SK-N-SH treated with all-trans-retinoic acid at 6 μM for 48 hours (cell line): ENCODE measurements at places on chromosomes 12 and 14.

- ATAC-seq = no peak
Observed at GRCh38 chr12:109222496-109222895, 86.6 kb downstream of the FOXN4 start.

- no peak for ATAC-seq
Observed at GRCh38 chr12:123264642-123265041, 7.0 kb downstream of the CDK2AP1 start.

DNA sequence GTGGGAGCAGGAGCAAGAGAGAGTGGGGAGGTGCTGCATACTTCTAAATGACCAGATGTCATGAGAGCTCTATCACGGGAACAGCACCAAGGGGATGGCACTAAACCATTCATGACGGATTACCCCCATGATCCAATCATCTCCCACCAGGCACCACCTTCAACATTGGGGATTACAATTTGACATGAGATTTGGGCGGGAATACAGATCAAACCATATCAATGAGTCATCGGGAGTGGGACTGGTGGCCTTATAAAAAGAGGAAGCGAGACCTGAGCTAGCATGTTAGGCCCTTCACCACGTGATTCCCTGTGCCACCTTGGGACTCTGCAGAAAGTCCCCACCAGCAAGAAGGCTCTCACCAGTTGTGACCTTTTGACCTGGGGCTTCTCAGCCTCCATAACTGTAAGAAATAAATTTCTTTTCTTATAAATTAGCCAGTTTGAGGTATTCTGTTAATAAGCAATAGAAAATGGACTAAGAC, 28.7 kb downstream of the COX8C start:
- no peak for ATAC-seq

GRCh38 chr14:91335191-91336092, 82.2 kb downstream of the CCDC88C start:
- no peak for ATAC-seq

DNA sequence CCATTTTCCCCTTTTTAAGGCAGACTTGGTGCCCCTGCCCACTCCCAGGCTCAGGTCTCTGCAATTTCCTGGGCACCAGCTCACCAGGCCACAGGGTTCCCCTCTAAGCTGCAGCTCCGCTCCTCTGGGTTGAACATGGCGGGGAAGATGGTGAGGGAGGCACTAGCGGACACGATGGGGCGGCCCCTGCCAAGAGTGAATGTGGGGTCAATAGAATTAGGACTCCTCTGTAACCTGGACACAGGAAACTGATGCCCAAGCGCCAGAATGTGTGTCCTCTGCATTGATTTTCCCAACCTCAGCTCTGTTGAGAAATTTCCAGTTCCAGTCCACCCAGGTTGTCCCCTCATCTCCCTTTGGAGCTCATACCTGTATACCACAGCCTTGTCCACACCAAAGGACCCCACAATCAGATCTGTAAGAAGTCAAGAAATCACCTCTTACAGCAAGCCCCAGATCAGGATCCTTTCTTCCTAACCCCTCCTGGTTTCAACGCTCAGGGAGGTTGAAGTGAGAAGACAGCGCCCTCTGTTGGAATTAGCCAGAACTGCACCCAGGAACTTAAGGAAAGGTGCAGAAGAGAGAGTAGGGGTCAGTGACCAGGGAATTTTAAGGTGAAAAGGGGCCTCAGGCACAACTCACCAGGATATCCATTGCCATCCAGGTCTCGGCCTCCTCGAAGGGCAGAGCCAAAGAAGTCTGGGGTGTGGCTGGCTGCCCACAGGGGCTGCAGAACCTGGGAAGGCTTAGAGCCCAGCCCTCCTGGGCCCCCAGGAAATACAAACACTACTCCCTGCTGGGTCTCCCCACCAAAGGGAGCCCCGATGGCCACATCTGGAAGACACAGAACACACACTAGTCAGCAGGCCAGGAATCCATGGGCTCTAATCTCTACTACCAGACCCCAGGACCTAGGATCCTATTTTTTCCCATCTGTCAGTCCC, 14.7 kb downstream of the ITGA5 start:
- ATAC-seq = peak; percentile 77

GRCh38 chr12:132773077-132773955, 11.7 kb upstream of the ANKLE2 start:
- ATAC-seq = no peak

DNA sequence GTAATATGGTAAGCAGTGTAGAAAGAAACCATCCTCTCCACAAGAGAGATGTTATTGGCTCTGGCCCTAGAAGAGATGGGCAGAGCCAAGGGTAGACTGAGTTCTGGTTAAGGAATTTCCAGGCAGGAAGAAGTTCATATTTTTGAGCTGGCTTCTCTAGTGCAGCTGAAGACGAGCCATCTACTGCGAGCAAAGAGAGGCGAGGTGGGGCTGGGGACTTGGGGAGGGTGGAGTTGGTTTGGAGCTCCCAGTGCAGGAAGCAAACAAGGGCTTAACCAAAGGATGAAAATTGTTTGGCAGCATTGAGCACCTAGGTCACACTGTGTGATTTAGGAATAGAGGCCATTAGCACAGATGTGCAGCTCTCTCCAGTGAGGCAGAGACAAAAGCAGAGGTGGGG, 239.6 kb downstream of the ZFP36L1 start:
- ATAC-seq = no peak

DNA sequence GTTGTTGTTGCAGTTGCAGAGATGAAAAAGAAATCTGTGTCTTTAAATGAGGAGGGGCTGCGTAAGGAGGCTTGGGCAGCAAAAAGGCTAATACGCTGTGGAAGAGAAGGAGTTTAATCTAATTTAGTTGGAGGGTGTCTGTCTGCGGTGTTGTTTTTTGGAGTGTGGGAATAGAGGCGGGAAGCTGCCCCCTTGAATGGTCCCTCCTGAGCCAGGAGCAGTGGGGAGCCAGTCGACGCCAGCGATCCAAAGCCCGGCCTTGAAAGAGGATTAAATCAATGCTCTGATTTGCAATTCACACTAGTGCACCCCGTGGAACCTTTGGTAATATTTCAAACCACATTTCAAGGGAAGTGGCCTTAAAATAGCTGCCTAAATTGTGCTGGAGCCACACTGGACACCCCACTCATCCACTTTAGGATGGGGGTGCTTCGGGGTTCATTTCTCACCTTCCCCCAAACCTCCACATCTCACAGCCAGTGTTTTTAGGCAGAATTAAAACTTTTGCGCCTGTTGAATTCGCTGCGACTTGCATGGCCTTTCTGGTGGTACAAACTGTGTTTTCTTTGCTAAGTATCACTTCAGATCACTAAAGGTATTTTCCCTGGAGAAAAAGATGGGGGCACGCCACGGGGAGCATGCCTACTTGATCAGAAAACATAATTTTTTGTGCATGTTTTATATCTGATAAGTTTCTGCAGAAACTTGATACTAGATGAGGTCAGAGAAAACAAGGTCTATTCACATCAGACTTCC, 4.1 kb upstream of the FZD10 start:
- ATAC-seq = no peak

DNA sequence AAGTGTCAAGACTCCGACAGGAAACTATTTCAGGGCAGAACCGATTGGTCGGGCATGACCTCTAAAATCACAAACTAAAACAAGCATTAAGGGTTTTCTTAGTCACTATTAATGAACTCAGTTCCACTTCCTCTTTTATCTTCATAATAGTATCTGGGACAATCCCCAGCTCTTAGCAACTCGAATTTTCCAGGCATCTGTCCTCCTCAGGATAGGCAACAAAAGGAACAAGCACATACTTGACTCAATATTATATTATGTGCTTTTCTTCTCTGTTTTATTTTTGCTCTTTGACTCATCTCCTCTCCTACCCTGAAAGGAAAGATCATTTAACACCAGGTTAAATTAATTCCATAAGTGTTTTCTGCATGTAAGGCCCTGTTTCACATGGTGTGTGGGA, 638.3 kb upstream of the TBX3 start:
- ATAC-seq = peak; percentile 86

- peak; percentile 82 for ATAC-seq
Observed at GRCh38 chr12:124939421-124940142, 25.1 kb upstream of the UBC start.

GRCh38 chr14:105748204-105748578, 221.8 kb downstream of the TMEM121 start:
- no peak for ATAC-seq

DNA sequence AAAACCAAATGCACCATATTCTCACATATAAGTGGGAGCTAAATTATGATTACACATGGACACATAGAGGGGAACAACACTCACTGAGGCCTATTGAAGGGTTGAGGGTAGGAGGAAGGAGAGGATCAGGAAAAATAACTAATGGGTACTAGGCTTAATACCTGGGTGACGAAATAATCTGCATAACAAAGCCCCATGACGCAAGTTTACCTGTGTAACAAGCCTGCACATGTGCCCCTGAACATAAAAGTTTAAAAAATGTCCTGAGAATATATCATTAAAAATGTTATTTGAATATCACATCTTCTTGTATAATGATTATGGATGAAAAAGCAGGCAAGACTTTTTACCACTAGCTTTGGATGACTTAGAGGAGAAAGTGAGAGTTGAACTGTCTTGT, 138.0 kb upstream of the NOVA1 start:
- ATAC-seq = no peak

GRCh38 chr12:24803430-24804245, 145.3 kb downstream of the BCAT1 start:
- ATAC-seq = no peak

- no peak for ATAC-seq
Observed at GRCh38 chr12:113285679-113286610, 49.0 kb downstream of the SLC8B1 start.

- ATAC-seq = no peak
Observed at GRCh38 chr12:13007496-13008233, 7.6 kb upstream of the HEBP1 start.

DNA sequence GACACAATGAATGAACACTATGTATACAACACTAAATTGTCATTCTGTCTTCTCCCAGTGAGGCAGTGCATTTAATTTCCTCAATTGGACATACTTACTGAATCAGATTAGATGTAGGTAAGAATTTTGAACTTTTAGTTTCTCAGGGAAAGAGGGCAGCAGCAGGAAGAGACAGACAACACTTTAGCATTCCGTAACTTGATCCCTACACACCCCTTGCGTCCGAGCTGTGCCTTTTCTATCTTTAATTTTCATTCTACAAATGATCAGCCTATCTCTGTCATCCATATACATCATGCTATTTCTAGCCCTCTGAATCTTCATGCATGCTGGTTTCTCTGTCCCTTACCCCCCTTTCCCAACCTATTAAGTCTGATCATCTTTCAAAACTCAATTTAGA, 358.0 kb upstream of the RPL10L start:
- no peak for ATAC-seq

- no peak for ATAC-seq
Observed at GRCh38 chr14:52602131-52602530, 49.5 kb downstream of the GPR137C start.

DNA sequence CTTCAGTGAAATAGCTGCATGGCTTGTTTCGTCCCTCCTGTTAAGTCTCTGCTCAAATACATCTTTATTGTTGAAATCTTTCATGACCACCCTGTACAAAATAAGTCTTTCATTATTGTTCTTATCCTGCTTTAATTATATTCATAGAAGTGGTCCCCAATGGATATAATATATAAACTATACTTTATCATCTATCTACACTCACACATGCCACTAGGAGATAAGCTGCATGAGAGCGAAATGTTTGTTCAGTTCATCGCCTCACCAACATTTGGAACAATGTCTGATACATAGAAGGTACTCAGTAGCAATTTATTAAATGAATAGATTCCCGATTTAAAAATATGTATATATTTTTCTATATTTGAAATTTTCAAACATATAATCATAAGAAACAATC, 254.0 kb upstream of the ATXN7L3B start:
- ATAC-seq = no peak

GRCh38 chr12:10551375-10551774, 45.7 kb downstream of the EIF2S3B start:
- ATAC-seq = peak; percentile 48; the same call in 1 of the 3 replicates

DNA sequence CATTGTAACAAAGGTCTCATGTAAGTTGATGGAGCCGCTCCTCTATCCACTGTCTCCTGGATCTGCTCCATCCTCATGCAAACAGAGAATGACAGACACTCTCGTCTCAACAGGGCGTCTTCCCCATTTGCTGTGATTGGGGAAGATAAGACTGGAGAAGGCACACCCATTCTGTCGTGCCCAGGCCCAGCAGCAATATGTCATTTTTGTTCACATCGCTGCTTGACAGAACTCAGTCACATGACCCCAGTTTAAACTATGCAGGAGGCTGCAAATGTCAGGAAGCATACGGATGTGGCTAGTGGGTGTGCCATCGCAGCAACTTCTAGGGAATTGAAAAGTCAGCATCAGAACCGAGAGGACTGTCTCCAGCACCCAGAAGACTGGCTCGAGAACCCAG, 290.5 kb downstream of the TMEM132D start:
- no peak for ATAC-seq

DNA sequence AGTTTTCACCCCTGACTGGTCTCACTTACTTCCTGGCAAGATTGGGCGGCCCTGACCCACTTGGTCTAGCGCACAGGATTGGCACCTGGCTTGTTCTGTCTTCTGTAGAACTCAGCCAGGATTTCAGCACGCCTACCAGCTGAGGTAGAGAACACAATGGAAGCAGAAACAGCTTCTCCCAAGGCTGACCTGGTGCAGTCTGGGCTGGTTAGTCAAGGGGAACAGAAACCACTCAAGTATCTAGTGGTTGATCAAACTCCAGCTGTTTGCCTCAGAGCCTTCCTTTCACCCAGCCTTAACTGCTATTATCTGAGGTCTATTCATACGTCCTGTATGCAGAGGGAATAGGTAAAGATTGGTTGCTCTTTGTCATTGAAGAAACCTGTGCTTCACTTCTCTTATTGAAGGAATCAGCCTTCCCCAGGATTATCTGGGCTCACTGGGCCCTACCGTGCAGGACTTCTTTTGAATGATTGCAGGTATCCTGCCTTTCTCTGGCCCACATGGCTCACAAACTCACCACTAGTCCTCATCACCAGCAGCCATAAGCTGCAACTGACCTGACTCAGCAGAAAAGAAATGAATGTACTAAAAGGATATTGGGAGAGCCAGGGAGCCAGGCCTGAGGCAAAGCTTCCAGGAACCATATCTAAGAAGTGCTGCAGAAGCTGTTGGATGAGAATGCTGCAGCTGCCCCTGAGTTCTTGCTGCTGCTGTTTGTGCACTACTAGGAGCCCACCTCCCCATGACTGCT, 2.5 kb upstream of the PLEKHD1 start:
- no peak for ATAC-seq

GRCh38 chr12:124442772-124443445, 124.5 kb downstream of the NCOR2 start:
- no peak for ATAC-seq

- no peak for ATAC-seq
Observed at GRCh38 chr12:3704512-3705353, 48.2 kb downstream of the CRACR2A start.

GRCh38 chr12:7806863-7807487, 17.8 kb downstream of the NANOG start:
- ATAC-seq = peak; percentile 98
